ENCODE measurements at places on chromosomes 7 and 10.

DNA sequence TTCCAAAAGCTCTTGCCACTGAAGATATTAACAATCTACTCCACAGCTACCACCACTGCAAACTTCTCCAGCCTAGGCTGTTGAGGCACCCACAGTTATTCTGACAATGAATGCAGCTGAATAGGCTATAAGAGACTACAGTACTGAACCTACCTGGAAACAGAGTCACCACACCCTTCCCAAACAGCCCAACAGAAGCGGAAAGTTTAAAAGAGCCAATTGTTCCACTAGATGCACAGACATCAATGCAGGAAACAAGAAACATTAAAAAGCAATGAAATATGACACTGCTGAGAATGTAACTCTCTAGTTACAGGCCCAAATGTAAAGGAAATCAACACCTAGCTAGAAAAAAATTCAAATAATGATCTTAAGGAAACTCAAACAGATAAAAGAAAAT, 64.5 kb upstream of the PLA2G12B start:
- no peak for DNase-seq

DNA sequence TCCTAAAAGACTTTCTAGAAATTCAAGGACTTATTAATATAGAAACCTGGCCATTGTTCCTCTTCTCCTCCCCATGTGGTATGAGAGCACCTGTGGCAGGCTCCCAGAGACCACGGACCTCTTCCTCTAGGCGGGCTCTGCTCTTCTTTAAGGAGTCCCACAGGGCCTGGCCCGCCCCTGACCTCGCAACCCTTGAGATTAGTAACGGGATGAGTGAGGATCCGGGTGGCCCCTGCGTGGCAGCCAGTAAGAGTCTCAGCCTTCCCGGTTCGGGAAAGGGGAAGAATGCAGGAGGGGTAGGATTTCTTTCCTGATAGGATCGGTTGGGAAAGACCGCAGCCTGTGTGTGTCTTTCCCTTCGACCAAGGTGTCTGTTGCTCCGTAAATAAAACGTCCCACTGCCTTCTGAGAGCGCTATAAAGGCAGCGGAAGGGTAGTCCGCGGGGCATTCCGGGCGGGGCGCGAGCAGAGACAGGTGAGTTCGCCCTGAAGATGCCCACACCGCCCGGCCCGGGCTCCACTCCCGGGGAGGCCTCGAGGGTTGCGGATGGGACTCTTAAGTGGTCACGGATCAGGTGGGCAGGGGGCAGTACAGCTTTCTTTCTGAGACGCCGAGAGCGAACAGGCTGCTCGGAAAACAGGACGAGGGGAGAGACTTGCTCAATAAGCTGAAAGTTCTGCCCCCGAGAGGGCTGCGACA, at the start of gene SLC26A4:
Gene SLC26A4, plus strand, starts transcription at position 448 of the 700 bp plus-strand sequence. CDS start 814 bp downstream, outside the sequence.
- no peak for DNase-seq

DNA sequence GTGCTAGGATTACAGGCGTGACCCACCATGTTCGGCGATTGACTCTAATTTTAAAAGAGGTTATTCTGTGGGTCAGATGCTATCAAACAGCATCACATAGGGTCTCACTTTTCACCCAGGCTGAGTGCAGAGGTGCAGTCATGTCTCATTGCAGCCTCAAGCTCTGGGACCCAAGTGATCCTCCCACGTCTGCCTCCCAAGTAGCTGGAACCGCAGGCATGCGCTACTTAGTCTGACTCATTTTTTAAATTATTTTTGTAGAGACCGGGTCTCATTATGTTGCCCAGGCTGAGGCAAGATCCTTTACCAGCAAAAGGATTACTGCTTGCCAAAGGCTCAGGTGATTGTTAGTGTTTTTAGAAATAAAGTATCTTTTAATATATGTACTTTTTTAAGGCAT, 42.9 kb upstream of the STOX1 start:
- DNase-seq, result no peak

DNA sequence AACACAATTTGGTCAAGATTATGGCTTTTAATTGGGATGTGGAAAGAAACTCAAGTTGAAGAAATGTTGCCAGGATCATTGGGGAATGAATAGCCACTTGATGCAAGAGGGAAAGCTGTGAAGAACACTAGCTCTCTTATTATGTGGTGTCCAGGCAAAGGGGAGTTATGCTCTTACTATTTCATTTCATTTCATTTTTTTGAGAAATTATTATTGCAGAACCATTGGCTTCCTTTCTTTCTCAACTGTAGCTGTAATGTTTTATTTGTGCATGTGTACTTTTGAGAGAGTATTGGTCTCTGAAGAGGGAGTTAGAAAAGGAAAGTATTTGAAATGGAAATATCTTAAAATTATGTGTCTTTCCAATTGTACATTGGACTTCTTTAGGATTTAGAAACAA, 312.6 kb upstream of the BMPER start:
- DNase-seq, result no peak

GRCh38 chr10:130137659-130138478, 1.7 kb downstream of the GLRX3 start:
- DNase-seq, result no peak

DNA sequence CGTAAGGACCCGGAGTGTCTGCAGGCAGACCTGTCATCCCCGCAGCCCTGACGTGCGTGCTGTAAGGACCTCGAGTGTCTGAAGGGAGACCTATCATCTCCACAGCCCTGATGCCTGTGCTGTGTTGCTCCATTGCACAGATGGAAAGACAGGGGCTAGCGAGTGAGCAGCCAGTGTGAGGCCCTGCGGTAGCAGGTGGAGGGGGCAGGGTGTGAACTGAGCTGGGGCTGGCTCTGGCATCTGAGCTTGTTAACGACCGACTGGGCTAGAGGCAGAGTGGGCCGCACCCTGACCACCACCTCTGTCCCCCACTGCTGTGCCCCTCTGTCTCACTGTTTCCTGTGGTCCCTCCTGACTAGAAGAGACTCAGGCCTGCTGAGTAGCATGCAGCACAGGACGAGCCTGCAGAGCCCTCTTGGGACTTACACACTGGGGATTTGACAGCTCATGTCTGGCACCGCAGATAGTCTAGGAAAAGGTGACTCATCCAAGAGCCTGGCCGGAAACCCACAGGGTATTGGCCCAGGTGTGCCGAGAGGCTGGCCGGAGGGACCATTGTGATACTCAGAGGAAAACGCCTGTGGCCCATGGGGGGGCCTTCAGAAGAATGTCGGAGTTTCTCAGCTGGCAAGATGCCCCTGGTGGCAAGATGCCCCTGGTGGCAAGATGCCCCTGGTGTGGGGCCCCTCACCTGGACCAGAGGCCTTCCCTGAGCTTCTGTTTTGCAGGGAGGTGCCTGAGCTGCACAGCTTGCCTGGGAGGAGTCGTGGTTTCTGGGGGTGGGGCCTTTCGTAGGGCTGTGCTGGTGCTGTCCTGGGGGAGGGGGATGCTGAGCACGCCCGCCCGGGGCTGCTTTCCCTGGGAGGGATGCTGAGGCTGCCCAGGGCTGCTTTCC, 34.3 kb downstream of the INPP5A start:
- DNase-seq, result no peak

- no peak for DNase-seq
Measured at GRCh38 chr10:49395741-49396665, at the start of gene DRGX. Gene DRGX (minus strand): TSS chr10:49396089. CDS start chr10:49395440, 649 bp downstream.

GRCh38 chr10:91549262-91549661, 83.6 kb downstream of the PPP1R3C start:
- DNase-seq, result no peak

GRCh38 chr7:141295367-141295895, 221.6 kb downstream of the TMEM178B start:
- DNase-seq, result no peak

- no peak for DNase-seq
Measured at GRCh38 chr7:20214921-20215669, 2.1 kb downstream of the MACC1 start.

DNA sequence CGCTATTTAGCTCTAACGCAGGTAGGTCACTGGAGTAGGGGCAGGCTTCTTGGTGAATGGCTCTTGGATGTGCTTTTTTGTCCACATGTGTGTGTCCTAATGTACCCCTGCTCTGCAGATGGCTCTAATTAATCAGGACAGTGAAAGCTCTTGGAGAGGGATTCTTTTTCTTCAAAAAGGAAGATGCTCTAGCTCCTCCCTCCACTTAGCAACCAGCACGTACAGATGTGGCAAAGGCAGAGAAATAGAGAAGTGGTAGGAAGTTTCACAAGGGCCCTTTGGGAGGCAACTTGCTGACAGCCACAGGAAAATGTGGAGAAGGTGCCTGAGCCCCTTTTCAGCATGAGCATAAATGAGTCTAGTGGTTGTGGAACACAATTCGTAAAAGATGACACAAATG, 221.7 kb downstream of the PLXNA4 start:
- no peak for DNase-seq

GRCh38 chr10:36211856-36212255, 569.8 kb upstream of the FZD8 start:
- no peak for DNase-seq

DNA sequence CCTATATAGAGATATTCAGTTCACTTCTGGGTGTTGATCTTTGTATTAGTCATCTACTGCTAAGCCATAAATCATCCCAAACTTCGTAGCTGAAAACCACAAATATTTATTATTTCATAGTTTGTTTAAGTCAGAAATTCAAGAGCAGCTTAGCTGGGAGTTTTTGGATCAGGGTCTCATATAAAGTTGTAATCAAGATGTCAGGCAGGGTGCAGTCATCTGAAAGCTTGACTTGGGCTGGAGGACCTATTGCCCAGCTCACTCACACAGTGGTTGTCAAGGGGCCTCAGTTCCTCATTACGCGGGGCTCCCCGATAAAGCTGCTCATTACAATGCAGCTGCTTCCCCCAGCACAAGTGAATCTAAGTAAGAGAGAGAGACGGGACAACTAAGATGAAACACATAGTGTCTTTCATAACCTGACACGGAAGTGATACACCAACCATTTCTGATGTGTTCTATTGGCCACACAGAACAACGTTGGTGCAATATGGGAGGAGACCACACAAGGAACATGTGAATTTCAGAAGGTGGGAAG, 15.7 kb downstream of the PPP1R3C start:
- DNase-seq, result no peak

DNA sequence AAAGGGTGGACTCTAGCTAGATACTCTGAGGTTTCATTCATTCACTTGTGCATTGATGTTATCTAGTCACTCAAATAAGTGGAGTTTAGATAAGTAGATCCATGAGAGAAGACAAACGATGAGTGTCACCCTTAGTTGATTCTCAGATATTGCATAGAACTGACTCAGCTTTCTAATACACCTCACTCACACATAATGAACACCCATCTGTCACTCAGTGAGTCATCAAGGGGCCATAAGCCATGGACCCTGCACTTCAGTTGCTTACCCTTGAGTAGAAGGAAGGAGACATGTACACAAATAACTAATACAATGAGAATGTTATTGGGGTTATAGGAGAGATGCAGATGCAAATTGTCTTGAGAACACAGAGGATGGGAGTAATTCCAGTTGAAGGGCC, 163.8 kb downstream of the SORCS3 start:
- DNase-seq, result no peak

GRCh38 chr10:77433546-77433945, 204.1 kb downstream of the KCNMA1 start:
- DNase-seq, result no peak

DNA sequence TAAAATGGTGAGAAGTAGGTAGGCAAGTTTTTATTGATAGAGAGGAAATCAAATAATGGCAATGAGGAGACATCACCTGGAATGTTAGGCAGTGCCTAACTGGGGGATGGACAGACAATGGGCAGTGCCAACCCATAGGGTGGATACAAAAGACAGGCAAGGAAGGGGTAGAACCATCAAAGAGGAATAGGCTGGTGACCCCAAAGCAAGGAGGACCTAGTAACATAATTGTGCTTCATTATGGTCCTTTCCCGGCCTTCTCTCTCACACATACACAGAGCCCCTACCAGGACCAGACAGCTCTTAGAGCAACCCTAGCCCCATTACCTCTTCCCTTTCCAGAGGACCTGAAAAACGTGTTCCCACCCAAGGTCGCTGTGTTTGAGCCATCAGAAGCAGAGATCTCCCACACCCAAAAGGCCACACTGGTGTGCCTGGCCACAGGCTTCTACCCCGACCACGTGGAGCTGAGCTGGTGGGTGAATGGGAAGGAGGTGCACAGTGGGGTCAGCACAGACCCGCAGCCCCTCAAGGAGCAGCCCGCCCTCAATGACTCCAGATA, 30.0 kb downstream of the PRSS2 start:
- no peak for DNase-seq

- DNase-seq, result no peak
Measured at GRCh38 chr7:90900628-90901356, 304.7 kb downstream of the CDK14 start.

GRCh38 chr10:86217371-86218080, 149.1 kb downstream of the GRID1 start:
- peak; percentile 35 for DNase-seq

GRCh38 chr7:23810099-23810498, 100.1 kb downstream of the STK31 start:
- no peak for DNase-seq

DNA sequence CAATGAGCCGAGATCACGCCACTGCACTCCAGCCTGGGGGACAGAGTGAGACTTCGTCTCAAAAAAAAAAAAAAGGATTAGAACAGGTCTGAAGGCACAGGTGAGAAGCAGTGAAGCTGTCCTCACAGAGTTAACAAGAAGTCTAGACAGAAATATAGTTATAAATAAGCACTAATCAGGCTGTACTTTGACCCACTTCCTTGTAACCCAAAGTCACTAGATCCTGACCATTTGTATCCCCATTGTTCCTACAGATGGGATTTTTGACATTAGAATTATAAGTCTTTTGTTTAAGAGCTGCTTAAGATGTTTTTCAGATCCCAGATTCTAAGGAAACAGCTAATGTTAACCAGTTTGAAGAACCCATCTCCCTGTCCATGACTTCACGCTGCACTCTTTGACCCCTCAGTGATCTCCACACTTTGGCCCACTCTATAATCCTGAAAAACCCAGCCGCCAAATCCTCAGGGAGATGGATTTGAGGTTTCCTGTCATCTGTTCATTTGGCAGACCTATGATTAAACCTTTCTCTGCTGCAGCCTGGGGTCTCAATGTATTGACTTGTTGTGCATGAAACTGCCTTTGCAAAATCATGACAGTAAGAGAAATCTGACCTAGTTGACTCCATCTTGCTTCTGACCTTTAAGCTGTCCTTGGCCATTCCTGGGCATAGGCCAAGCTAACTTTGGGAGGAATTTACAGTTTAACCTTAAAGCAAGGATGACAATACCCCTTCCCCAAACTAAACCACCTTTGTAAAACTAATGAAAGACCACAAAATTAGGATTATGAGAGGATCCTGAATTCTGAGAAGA, 11.4 kb downstream of the SSMEM1 start:
- no peak for DNase-seq

DNA sequence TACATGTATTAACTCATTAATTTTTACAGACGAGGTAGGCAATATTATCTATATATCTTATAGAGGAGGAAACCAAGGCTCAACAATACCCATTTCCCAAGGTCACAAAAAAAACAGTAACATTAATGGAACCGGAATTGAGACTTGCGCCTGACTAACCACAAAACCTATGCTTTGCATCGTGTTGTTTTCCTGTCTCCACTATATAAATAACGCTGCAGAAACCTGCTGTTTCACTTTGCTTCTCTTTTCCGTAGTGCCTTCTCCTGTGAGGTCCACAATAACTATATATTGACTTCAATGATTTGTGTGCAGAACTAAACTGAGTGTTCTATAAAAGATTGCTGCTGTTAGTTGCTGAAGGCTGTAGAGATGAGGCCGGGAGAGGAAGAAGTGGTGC, 97.7 kb upstream of the RPA3 start:
- DNase-seq, result no peak
